NCI-H187 (cell line): ENCODE measurements at places on chromosomes 1 and 21.
A peak's percentile ranks its signal among the peaks of the same experiment; 100 is the strongest.

- no peak for DNase-seq
These were observed 1.1 kb downstream of the VWA1 start for GRCh38 chr1:1436630-1437032.

DNA sequence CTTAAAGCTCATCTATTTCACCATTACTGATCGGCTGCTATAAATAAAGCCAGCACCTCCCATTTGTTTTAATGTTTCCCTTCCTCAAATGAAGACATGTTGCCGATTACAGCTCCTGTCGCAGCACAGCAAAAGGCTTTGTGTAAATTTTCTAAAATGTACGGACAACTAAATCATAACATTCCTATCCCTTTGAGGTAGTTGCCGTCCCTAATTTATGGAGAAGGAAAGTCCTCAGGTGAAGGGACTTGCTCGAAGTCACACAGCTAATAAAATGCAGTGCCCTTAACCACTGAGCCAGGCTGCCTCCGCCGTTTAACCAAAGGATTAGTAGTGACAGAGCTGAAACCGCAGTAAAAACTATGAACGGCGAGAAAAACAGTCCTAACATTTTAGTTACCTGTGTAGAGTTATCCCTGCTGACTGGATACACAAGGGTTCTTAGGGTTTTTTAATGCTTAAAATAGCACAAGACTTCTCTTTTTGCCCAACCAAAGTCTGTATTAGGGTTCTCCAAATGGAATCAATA is 871 bp downstream of the PINK1 start:
- DNase-seq, result peak; percentile 49

- no peak for DNase-seq
These were observed 5.1 kb upstream of the CAPN8 start for GRCh38 chr1:223670458-223671159.

- DNase-seq, result no peak
These were observed 19.6 kb upstream of the OVAAL start for GRCh38 chr1:180539136-180539535.

DNA sequence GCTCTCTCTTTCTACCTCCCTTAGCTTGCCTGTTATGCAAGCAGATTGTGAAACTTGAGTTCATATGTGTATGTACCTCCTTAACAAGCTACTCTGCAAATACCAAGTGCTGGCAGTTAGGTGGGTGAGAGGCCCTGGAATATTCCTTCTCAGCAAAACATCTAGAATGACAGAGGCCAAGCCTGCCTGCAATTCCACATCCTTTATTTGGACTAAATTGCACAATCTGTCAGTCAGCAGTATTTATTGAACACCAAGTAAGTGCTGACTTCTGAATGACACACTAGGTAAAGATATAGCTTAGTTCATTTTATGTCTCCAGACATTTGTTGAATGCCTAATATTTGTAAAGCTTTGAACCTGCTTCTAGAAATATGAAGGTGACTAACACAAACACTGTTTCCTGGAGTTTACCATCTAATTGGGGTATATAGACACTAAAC is 87.5 kb downstream of the RGL1 start:
- DNase-seq, result no peak

GRCh38 chr1:19668888-19669287 is 4.2 kb downstream of the HTR6 start:
- no peak for DNase-seq

DNA sequence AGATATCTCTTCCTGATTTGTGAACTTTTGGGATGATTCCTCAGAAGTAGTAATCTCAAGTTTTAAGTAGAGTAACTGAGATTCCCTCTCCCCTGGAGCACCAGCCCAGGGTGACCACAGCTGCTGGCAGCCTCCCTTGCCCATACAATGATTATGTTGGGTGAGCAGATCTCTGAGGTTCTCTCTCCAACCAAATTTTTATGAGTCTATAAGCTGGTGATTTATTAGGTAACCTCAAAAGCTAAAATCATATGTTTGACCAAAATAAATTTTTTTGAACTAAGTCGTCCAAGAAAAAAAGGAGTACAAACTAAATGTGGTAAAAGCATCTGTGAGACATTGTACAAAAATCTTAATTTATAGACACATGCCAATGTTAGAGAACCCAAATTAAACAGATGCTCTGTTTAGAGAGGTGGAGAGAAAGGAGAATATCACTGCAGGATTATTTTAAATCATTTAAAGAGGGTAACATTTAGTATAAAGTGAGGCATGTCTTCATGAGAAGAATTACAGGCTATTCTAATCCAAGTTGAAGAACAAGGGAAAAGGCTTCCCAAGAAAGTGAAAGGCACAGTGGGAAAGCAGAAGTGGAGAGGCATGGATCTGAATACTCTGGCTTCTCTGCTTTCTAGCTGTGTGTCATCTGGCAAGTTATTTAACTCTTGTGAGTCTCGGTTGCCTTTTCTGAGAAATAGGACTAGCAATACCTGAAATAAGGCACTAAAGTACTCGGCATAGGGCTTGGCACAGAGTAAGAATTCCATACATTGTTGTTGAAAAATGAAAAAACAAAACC is 2.5 kb downstream of the AKNAD1 start:
- DNase-seq, result no peak

GRCh38 chr1:178644308-178645120 is 80.5 kb upstream of the RALGPS2 start:
- DNase-seq, result no peak

DNA sequence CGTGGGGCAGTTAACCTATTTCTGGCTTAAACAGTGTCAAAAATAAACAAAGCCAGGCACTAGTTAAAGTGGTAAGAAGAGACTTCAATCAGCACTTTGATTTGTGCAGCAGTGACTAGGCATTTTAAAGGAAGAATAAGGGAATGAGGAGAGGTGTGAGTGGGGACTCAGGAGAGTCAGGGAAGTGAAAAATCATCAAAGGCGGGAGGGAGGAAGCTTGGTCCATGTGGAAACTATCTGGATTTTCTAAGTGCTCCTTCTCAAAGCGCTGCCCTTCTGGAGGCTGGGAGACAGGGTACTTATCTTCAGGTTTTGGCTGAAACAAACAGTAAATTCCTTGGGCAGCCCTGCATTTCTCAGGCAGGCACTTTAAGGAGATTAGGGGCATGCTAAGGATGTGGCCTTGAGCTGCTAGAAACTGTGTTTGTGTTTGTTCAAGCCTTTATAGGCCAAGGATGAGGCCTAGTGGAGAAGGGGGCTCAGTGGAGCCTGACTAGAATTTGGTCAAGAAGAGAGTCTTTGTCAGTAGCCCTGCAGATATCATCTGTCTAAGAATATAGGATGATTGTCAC is 486.5 kb downstream of the SIPA1L2 start:
- no peak for DNase-seq

DNA sequence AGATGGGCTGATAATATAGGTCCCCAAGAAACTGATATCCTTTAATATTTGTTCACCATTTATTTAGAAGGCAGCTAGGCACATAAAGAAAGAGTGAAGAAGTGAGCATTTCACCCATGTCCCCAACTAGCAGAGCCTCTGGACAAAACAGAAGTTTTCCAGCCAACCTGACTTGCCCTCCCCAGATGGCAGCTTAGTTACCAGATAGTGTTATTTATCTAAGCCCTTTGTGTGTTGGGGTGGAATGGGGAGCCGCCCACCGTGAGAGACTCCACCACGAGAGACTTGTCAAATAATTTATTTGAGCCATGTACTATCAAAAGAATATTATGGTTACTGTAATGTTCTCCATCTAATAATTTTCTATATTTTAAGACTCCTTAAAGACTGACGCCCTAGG is 54.9 kb upstream of the C1orf198 start:
- no peak for DNase-seq

- DNase-seq, result no peak
These were observed 68.9 kb downstream of the UCK2 start for GRCh38 chr1:165896277-165896676.

- no peak for DNase-seq
These were observed 120.6 kb upstream of the RAVER2 start for GRCh38 chr1:64624218-64624713.

GRCh38 chr1:222114536-222115156 is 372.8 kb upstream of the DUSP10 start:
- DNase-seq, result no peak

GRCh38 chr1:6868660-6869380 is 83.6 kb downstream of the CAMTA1 start:
- no peak for DNase-seq

DNA sequence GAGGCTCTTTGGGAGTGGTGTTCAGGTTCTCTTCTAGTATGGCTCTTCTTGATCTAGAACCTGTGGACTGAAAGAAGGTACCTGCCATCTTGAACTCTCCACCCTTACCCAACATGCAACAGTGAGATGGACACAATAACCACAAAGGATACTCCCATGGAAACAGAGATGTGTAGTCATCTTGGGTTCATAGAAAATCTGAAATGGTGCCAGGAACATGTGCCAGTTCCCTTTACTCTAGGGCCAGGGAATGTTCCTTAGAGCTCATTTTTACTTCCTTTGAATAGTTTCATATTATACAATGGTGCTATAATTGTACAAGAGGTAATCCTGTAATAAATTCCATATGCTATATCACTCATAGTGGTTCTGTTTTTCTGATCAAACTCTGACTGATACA is 13.2 kb upstream of the SCYL3 start:
- DNase-seq, result no peak

DNA sequence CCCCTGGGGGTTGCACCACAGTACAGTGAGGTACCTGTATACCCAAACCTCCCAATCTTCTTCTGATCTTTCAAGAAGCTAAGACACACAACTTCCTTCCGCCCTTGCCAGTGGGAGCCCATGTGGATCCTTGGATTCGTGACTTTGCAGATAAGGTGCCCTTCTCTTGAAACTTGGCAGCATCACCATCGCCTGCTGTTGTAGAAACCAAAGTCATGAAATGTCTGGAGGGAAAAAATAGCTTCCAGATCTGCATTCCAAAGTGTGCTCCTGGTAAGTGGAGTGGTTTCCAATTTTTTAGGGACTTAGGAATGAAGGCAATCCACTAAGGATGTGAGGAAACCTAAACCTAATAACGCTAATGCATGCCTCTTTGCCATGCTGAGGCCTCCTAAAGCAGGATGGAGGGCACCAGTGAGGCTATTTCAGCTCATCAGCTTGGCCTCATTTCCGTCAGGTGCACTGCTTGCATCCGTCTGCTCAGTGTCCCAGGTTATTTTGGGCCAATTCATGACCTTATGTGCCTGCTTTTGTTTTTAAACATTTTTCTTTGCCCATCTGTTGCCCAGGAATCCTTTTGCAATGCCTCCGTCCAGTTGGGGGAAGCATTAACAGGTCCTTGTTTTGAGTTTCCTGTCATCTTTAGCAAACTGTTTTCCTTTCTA is 8.2 kb upstream of the EFHD2 start:
- DNase-seq, result no peak
